ENCODE measurements at places on chromosomes 12 and 14.
A peak's percentile ranks its signal among the peaks of the same experiment; 100 is the strongest.

DNA sequence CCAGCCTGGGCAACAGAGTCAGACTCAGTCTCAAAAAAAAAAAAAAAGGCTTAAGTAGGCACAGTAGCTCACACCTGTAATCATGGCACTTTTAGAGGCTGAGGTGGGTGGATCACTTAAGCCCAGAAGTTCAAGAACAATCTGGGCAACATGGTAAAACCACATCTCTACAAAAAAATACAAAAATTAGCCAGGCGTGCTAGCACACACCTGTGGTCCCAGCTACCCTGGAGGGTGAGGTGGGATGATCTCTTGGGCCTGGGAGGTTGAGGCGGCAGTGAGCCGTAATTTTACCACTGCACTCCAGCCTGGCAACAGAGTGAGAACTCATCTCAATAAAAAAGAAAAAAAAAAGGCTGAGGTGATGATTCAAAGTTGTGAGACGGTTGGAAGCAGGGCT lies 9.1 kb upstream of the RESF1 start:
- no peaks in the 10 kb centered on the region for H3K4me1 ChIP-seq
- H3K36me3 ChIP-seq: no peaks in the 10 kb centered on the region
- no peak for DNase-seq
- H3K27ac ChIP-seq: peak overlapping the region; percentile 26
- H3K4me3 ChIP-seq: no peak overlapping the region

DNA sequence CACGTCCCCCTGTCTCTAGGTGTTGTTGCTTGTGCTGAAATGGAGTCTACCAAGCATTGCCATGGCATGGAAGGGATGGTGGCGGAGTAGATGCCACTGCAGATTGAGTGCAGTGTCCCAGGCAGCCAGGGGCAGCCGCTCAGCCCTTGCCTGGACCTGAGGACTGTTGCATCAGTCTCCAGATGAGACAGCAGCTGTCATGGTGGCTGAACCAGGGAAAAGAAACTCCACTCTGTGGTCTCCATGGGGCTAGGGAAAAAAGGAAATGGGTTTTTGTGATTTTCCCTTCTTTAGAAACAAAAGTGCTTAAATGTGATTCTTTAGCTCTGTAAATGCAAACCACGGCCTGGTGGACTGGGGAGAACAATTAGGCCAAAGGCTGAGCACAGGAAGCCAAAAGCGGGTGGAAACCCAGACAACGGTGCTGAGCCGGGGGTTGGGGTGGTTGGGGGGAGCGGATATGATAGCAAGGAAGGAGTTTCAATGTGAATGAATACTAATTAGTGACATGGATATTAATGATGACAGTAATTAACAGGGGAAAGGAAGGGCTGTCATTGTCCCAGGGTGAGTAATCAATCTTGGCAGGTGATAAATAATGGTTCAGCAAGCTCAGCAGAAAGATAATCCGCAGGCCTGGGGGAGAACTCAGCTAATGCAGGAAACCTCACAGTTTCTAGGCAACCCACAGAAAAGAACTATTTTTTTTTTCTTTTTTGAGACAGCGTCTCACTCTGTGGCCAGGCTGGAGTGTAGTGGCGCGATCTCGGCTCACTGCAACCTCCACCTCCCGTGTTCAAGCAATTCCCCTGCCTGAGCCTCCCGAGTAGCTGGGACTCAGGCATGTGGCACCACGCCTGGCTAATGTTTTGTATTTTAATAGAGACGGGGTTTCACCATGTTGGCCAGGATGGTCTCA lies 442.6 kb downstream of the DPF3 start:
- no peak overlapping the region for H3K27ac ChIP-seq
- H3K4me1 ChIP-seq: peaks cover 29% of the 10 kb centered on the region
- no peaks in the 10 kb centered on the region for H3K36me3 ChIP-seq
- no peak overlapping the region for H3K4me3 ChIP-seq

- no peak overlapping the region for H3K27ac ChIP-seq
- no peak overlapping the region for H3K4me3 ChIP-seq
- no peaks in the 10 kb centered on the region for H3K27me3 ChIP-seq
- no peak for DNase-seq
- H3K4me1 ChIP-seq: peaks cover 96% of the 10 kb centered on the region
Measured at GRCh38 chr14:69624136-69624535, 12.7 kb downstream of the SUSD6 start.

GRCh38 chr14:63962906-63963305 lies 110.1 kb downstream of the SYNE2 start:
- H3K36me3 ChIP-seq: peaks cover 17% of the 10 kb centered on the region
- H3K4me1 ChIP-seq: peaks cover 10% of the 10 kb centered on the region
- no peaks in the 10 kb centered on the region for H3K27me3 ChIP-seq
- H3K27ac ChIP-seq: no peak overlapping the region
- DNase-seq: no peak

DNA sequence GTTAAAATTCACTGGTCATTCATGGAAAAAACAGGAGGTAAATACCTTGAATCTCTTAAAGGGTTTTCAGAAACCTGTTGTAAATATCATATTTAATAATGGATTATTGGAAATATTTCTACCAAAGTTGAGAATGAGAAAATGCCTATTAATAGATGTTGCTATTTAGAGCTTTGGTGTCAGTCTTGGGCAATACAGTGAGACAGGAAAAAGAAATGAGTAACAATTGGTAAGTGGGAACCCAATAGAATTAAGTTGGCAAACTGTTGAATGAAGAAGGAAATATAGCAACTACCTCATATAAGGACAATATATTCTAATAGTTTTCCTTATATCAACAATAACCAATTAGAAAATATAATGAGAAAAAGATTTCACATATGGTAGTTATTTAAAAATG lies 78.0 kb downstream of the ATF7IP start:
- H3K4me3 ChIP-seq: no peak overlapping the region
- H3K27ac ChIP-seq: peak overlapping the region; percentile 18
- peaks cover 17% of the 10 kb centered on the region for H3K4me1 ChIP-seq
- no peaks in the 10 kb centered on the region for H3K27me3 ChIP-seq
- DNase-seq: no peak
- peaks cover 98% of the 10 kb centered on the region for H3K36me3 ChIP-seq

DNA sequence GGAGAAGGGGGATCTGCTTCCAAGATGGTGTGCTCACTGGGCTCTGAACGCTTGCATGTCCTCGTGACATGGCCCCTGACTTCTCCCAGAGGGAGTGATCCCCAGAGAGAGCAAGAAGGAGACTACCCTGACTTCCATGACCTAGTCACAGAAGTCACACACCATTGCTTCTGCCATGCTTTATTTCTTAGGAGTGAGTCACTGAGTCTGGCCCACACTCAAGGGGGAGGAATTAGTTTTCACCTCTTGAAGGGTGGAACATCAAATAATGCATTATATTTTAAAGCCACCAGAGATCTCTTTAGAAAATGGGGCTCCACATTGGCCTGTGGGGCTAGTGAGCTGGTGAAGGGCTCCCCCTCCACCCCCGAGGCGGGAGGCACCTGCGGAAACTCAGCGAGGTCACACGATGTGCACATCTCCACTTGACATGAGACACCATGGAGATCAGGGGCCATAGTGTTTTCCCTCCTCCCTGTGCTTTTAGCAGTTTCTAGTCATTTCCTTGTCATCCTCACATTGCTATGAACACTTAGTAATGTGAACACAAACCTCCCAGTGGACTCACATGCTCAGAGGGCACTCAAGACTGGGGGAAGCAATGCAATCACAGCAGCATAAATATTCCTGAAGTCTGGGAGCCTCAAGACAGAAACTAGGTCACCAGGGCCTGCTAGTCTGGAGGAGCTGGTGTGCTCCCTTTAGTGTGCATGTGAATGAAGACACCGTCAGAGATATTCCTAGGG lies 87.4 kb upstream of the FZD10 start:
- H3K4me3 ChIP-seq: no peak overlapping the region
- DNase-seq: no peak
- H3K36me3 ChIP-seq: no peaks in the 10 kb centered on the region

DNA sequence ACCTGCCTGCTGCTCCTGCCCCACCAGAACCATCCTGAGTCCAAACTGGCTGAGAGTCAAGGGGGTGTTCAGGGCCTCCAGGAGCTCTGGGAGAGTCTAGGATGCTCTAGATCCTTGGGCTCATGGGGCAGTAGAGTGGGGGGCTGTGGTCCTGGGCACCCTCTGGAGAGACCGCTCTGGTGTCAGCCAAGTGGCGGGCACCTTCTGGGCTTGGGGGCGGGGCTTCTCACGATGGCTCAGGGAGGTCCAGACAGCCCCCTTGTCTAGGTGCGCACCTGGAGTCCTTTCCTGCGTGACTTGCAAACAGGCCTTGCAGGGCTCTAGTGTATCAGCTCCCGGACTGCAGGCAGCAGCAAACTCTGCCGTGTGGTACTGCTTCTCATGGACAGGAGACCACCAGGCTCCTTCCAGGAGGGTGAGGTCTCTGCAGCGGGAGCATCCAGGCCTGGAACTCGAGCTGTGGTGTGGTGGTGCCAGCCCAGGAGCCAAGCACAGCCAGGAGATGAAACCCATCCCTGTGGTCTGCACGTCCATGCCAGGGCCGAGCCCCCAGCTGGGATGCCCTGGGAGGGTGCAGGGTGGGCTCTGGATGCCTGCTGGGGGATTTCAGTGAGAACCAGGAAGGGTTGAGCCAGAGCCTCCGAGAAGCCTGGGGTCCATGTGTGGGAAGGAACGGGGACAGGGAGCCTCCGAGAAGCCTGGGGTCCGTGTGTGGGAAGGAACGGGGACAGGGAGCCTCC lies 15.0 kb downstream of the PACS2 start:
- no peak overlapping the region for H3K4me3 ChIP-seq
- H3K27me3 ChIP-seq: no peaks in the 10 kb centered on the region
- DNase-seq: no peak
- H3K36me3 ChIP-seq: no peaks in the 10 kb centered on the region
- H3K4me1 ChIP-seq: peaks cover 100% of the 10 kb centered on the region
- H3K27ac ChIP-seq: peak overlapping the region; percentile 81

GRCh38 chr12:2893007-2893406 lies 2.3 kb downstream of the TULP3 start:
- no peaks in the 10 kb centered on the region for H3K4me1 ChIP-seq
- H3K27me3 ChIP-seq: no peaks in the 10 kb centered on the region
- H3K4me3 ChIP-seq: no peak overlapping the region
- H3K27ac ChIP-seq: no peak overlapping the region
- no peaks in the 10 kb centered on the region for H3K36me3 ChIP-seq

- no peak overlapping the region for H3K4me3 ChIP-seq
- H3K36me3 ChIP-seq: no peaks in the 10 kb centered on the region
- peak; percentile 62 for DNase-seq
Measured at GRCh38 chr12:6372403-6373003, 2.9 kb downstream of the SCNN1A start.

DNA sequence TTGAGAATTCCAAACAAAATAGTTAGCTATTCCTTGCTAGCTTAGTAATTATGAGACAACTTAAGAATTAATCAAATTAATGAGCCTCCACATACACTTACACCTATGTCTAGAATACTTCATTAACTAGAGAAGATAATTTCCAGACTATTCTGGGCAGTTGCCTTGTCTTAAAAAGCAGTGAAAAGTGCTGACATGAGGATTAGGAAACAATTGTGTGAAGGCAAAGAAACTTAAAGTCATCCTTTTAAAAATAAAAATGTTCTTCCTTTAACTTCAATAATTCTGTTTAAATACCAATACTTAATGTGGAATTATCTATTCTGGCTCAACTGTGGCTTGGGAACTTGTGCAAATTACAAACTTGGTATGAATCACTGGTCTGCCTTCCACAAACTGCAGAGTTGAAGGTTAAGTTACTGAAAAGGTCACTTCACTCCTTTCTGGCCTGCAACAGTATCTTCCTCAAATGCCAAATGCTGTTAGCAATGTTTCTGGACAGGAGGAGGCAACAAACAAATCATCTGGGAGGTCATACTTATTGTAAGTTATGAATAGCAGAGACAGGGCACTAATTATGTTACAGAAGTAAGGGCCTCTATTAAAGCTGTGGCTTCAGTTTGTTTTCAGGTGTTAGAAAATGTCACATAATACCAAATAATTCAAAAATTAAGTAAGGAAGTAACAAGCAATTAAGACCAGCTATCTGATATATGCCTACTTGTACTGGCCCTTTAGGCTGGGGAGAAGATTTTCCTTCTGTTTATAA lies 19.2 kb downstream of the PPTC7 start:
- peak overlapping the region; percentile 81 for H3K27ac ChIP-seq
- peaks cover 91% of the 10 kb centered on the region for H3K4me1 ChIP-seq
- no peak for DNase-seq
- no peaks in the 10 kb centered on the region for H3K36me3 ChIP-seq

DNA sequence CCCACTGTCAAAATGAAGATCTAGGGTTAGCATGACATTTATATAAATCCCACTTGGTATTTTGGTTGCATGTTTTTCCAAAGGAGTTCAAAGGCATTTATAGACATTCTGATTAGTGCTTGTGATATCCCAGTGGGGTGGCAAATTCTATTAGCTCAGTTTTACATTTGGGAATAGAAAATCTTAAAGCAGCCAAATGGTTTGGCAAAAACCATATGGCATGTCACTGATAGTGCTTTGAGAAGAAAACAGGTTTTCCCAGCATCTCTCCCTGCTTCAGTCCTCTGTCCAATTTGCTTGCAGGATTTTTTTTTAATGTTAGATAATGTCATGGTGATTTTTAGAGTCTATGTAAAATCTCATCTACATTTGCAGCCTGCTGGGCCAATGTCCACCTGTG lies 225.1 kb upstream of the DIO3 start:
- no peak for DNase-seq
- no peak overlapping the region for H3K4me3 ChIP-seq
- H3K27ac ChIP-seq: no peak overlapping the region
- no peaks in the 10 kb centered on the region for H3K4me1 ChIP-seq
- H3K27me3 ChIP-seq: no peaks in the 10 kb centered on the region
- no peaks in the 10 kb centered on the region for H3K36me3 ChIP-seq

DNA sequence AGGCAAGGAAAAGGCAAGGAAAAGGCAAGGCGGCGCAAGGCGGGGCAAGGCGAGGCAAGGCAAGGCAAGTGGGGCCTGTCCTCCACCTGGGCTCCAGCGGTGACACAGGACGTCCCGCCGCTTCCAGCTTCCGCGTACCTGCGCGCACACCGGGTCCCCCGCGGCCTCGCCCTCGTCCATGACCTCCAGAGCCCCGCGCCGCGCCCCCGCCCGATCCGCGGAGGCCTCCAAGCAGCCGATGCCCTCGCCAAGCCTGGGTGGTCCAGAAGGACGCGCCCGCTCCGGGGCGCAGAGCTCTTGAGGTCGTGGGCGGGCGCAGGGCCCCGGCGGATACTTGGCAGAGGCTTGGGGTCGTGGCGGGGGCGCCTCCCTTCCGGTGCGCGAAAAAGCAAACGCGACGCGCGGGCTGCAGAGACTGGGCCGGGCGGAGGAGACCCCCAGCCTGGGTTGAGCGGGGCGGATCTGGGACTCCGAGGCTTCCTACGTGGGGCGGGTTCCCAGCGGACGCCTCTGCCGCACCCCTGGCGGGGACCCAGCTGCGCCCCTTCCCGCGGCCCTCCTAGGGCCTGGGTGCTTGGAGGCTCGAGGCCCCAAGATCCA lies 60.8 kb upstream of the EIF5 start:
- H3K36me3 ChIP-seq: no peaks in the 10 kb centered on the region
- H3K27ac ChIP-seq: no peak overlapping the region
- H3K27me3 ChIP-seq: peaks cover 6% of the 10 kb centered on the region
- DNase-seq: no peak
- H3K4me1 ChIP-seq: peaks cover 11% of the 10 kb centered on the region
- no peak overlapping the region for H3K4me3 ChIP-seq

Data from spleen (tissue), 13 donors.